Stimulated activated CD4-positive, alpha-beta T cell treated with anti-CD3 and anti-CD28 coated beads, Interleukin-12 subunit alpha, Interleukin-12 subunit beta, amount 100 ng/mL, for 24 hours (primary cell): ENCODE measurements at places on chromosomes 16 and 17.

DNA sequence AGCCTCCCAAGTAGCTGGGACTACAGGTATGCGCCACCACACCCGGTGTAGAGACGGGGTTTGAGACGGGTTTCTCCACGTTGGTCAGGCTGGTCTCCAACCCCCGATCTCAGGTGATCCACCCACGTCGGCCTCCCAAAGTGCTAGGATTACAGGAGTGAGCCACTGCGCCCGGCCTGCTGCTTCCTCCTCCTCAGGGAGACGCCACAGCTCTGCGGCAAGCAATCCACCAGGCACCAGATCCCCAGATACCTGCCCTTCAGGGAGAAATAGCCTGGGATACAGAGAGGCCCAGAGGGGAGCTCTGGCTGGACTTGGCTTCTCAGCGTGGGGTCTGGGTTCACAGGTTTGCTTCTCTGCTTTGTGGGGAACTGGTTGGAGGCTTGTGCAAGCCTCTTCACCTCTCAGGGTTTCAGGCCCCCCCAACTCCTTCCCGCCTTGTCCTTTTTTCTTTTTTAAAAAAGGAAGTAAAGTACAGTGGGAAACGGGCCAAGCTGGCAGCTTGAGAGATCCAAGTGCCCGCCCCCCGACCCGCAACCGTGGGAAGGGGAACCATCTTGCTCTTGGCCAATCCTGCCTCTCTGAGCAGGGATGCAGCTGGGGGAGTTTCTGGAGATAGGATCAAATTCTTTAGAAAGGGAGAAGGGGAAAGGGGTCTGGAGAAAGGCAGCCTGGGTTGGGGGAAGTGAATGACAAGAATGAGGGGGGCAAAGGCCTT lies 2.6 kb upstream of the SPHK1 start:
- DNase-seq: no peak

- no peak for DNase-seq
These were observed 618.7 kb downstream of the WWOX start for GRCh38 chr16:78718141-78718540.

- DNase-seq: no peak
These were observed 27.8 kb upstream of the ITGA3 start for GRCh38 chr17:50027881-50028735.

DNA sequence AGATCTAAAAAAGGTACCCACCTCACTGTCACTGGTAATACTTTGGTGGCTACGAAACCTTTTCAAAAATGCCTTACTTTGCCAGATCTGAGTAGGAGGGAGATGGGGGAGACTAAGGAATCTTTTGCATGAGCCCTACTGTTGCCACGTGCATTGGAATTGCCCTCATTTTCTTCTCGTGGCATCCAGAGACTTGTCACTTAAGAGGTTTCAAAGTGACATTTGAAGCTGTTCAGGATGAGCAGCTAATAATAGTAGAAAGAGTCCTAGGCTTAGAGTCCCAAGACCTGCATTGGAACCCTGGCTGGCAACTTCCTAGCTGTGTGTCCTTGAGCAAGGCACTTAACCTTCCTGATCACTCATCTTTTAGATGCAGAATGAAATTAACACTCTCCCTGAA lies 43.5 kb downstream of the GPRC5B start:
- no peak for DNase-seq

- DNase-seq: no peak
These were observed 632 bp downstream of the BAIAP3 start for GRCh38 chr16:1333854-1334700.

- DNase-seq: no peak
These were observed 4.3 kb downstream of the DLX4 start for GRCh38 chr17:49973271-49973615.
